AG09319 (cell line): ENCODE measurements at places on chromosomes 16 and 17.

DNA sequence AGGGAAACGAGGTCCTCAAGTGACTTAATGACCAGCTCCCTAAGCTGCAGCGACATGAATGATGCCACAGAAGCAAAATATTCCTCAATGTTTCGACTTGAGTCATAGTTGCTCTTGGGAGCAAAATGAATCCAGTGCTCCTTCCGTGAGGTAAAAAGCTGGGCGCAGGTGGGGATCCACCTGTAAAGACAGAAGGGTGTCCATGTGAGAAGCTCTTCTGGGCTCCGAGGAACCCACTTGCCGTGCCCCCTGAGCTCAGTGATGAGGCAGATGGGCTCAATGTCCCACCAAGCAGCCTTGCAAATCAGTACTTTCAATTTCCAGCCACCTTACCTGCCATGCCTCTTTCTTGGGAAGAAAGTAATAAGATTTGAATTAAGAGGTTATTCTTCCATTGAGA, 25.5 kb downstream of the DNAH3 start:
- no peak for DNase-seq

- no peak for DNase-seq
Measured at GRCh38 chr17:74117999-74118421, 85.5 kb upstream of the RPL38 start.

- no peak for DNase-seq
Measured at GRCh38 chr17:78211032-78211431, 3.0 kb upstream of the BIRC5 start.

- peak; percentile 27 for DNase-seq
Measured at GRCh38 chr16:77437859-77438258, 3.0 kb upstream of the ADAMTS18 start.

DNA sequence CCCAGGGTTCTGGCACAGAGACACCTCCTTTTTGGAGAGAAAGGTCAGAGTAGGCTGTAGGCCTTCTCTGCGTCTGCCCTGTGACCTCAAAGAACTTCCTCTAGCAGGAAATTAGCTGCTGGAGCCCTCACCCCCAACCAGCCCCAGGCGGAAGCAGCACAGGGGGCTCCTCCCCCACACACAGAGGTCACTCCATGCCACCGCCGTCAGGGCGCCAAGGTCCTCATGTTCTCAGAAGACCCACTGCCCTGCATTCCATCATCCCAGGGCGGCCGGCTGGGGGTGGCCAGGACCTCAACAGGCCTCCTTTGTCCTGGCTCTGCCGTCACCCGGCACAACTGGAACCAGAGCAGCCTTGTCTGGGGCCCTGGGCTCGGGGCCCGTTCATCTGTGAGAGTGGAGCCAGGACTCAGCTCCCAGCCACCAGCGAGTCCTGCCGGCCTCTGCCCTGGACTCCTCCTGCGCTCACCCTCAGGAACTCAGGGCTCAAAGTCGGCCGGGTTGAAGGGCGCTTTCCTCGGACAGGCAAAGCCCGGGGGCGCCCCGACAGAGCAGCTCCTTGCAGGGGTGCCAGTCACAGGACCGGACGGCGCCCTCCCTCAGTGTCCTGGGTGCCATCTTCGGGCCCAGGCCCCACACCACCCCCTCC, 1.2 kb downstream of the TMC6 start:
- DNase-seq, result no peak

GRCh38 chr17:73591296-73592078, 52.8 kb downstream of the SDK2 start:
- DNase-seq, result no peak

DNA sequence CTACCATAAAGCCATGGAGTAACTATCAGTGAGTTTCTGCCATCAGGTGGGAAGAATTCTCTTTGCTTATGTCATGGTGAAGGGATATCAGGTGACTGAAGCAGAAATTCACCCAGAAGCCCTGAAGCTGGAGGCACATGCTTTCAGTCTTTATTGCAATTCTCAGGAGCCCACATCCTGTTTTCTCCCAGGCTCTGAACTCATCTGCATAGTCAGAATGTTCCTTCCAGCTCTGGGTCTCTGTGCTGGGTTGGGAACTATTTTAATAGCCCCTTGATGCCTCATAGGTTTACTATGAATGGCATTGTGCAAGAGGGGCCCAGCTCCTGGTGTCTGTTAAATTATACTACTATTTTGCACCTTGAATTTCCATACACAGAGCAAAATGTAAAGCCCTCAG, 198.4 kb upstream of the SOX9 start:
- no peak for DNase-seq

DNA sequence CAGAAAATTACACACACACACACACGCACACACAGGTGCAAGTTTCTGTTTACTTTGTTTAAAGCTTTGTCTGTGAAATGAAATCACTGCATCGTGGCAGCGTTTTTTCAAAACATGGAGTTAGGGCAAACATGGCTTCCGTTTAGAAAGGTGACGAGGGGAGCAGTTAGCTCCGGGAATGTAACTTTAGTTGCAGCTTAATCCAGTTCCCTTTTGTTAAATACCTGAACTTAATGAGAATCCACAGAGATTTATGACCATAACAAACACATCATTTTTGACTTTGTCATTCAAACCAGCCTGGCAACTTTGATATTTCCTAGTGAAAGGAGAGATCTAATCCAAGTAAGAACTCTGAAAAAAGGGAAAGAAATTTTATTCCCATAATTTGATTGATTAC, 12.1 kb downstream of the HS3ST3A1 start:
- DNase-seq, result no peak

GRCh38 chr16:11679941-11680911, 12.0 kb downstream of the SNN start:
- no peak for DNase-seq

DNA sequence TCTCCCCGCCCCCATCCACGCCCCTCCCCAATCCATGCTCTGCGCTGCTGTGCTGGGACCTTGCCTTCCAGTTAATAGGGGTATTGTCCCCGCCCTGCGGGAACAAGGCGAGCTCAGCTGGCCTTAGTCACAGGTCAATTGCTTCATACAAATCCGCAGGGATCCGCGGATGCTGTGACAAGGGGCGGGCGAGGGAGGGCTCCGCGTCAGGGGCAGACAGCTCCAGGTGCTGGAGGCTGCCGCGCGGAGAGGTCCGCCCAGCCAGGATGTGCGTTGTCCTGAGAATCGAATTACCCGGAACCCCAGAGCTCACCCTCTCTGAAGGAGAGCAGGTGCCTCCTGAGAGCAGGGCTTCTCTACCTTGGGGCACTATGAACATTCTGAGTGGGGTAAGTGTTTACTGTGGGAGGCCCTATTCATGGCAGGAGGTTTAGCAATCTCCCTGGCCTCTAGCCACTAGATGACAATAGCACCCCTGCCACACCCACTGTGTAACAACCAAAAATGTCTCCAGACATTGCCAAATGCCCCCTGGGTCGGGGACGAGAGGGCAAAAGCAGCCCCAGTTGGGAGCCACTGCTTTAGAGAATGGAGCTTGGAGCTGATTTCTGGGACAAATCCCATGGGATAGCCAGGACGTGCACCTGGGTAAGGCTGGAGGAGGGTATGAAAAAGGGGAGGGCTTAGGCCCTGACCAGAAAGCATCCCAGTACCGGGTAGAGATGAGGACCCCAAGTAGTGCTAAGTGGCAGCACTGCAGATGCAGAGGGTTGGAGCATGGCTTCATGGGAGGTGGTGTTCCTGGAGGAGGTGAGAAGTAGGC, 138.2 kb downstream of the CYLD start:
- DNase-seq, result no peak

DNA sequence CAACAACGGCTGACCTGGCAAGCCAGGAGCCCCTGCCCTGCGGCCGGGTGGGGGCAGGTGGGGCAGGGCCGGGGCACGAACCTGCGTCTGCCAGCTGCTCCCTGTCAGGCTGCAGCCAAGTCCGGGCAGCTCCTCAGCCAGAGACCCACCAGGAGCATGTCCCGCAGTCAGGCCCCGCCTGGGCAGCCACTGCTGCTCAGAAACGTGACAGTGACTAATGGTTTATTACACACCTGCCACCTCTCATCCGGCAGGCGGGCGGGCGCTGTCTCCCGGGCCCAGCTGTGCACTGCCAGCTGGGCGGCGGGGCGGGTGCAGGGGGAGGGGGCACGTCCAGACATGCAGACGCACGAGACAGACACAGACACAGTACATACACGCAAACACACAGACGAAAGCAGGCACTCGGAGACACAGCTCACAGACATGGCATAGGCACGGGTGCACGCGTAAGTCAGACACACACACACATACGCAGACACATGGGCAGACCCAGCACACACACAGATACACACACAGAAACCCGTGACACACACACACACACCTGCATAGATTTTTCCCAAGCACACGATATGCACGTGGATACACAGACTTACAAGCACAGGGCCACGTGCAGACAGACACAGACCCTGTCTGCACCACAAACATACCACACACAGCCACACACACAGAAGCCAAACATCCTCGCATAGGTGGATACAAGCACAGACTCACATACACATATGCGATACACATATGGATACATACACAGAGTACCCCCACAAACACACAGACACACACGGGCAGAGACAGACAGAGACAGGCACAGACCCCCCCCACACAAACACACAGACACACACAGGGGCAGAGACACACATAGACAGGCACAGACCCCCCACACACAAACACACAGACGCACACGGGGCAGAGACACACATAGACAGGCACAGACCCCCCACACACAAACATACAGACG, 248.3 kb upstream of the CIBAR2 start:
- DNase-seq, result no peak

DNA sequence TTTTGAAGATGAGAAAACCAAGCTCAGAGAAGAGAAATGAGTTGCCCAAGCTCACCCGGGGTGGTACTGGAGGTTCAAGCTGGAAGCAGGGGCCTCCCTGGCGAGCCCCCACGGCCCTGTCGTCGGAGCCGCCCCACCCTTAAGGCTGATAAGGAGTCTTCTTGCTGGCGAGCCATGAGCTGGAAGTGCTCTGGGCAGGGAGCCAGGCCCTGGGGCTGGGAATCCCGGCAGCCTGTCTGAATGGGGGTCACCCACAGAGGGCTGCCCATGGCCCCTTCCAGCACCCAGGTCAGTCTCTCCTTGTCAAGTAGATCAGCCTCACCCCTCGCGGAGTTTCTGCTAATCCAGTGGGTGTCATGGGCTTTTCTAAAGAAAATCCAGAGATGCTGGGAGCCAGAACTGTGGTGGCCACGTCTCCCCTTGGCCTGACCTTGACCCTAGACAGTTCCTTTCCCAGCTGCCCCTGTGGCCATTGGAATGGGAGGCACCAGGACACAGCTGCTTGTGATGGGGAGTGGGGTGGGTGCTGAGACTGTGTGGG, 1.2 kb upstream of the P2RX1 start:
- DNase-seq, result no peak

DNA sequence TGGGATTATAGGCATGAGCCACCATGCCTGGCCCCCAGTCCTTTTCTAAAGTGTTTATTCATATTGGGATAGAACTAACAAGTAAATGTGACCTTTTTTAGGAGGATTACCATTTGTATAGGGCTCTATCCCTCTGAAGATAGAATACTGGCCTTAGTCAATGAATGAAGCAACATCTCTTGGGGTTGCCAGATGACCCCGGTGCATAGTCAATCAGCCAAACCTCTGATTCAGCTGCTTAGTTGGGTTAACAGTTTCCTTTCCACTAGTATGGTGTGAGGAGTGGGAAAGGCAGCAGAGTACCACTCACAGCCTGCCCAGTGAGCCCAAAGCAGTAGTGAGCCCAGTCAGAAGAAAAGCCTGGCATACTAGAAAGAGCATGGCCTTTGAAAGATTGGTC, 94.6 kb upstream of the TBX2 start:
- no peak for DNase-seq

DNA sequence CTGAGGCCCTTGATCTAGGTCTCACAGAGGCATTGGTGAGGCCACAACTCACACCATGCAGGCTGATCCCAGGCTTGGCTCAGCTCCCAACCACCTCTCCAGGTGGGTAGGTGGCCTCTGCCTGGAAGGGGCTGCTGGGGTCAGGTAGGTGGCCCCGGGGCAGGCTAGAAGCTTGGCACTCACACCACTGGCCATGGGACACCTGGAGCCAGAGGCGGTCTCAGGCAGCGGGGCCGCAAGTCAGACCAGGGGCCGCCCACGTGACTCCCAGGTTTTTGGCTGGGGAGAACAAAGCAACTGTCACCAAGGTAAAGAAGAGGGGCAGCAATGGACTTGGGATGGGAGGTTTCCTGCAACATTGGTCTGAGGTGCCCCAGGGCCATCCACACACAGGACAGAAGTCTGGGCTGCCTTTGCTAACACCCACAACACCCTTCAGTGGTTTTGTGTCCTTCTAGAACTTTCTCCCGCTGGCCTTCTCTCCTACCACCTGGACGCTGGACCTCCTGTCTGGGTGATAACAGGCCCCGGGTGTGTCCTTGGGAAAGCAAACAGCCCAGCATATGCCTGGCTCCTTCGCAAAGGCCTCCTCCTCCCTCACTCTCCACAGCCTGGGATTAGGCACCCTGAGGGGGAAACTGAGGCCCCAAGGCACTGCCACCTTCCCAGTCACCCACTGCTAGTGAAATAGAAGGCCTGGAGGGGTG, 16.4 kb downstream of the C16orf74 start:
- no peak for DNase-seq

GRCh38 chr17:13962716-13963240, 106.5 kb upstream of the COX10 start:
- no peak for DNase-seq

- DNase-seq, result no peak
Measured at GRCh38 chr17:45077643-45078042, 16.5 kb downstream of the NMT1 start.

- DNase-seq, result no peak
Measured at GRCh38 chr16:30060346-30060745, 5.2 kb upstream of the ALDOA start.

DNA sequence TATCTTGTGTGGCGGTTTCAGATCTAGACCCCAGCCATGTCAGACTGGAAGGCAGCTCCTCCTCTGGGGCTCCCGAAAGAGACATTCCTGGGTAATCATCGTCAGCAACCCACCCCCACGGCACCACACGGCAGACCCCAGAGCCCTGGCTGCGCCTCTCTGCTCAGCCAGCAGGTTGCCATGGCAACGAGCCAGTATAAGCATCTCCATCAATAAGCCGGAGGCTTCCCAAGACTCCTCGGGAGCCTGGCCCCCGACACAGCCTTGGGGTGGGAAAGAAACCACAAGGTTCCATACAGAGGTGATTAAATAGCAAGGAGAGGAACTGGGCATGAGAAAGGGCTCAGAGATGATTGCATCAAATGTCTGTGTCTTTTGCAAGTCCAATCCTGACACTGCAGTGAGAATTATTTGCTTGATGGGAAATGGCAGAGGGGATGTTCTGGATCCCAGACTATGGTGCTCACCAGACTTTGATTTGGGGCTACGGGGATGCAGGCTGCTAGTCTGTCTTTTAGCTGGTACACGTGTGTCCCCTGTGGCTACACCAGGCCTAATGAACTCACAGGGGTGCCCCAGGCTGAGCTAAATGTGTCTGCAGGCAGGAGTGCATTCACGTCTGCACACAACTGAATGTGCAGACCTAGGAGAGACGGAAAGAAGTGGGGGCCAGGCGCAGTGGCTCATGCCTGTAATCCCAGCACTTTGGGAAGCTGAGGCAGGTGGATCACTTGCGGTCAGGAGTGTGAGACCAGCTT, 320.5 kb upstream of the TNRC6C start:
- no peak for DNase-seq
